ENCODE measurements at places on chromosomes 12 and 14.

DNA sequence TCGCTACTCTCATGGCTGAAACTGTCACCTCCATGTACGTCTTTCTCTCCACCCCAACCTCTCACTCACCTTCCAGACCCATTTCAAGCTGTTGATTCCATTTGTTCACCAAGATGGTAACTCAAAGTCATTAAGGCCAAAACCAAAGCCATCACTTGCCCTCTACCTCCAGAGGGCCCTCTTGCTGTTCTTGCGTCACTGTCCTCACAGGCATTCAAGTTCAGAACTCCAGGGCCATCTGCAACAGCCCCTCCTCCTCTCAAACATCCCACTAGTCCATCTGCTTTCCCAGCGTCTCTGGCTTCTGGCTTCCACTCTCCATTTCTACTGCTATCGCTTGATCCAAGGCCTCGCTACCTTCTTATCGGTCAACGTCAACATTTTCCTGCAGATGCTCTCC, 74.5 kb downstream of the VWF start:
- peaks cover 1% of the 10 kb centered on the region for H3K4me1 ChIP-seq
- no peaks in the 10 kb centered on the region for H3K36me3 ChIP-seq
- H3K27ac ChIP-seq, result no peak overlapping the region
- H3K27me3 ChIP-seq, result no peaks in the 10 kb centered on the region
- DNase-seq, result no peak

DNA sequence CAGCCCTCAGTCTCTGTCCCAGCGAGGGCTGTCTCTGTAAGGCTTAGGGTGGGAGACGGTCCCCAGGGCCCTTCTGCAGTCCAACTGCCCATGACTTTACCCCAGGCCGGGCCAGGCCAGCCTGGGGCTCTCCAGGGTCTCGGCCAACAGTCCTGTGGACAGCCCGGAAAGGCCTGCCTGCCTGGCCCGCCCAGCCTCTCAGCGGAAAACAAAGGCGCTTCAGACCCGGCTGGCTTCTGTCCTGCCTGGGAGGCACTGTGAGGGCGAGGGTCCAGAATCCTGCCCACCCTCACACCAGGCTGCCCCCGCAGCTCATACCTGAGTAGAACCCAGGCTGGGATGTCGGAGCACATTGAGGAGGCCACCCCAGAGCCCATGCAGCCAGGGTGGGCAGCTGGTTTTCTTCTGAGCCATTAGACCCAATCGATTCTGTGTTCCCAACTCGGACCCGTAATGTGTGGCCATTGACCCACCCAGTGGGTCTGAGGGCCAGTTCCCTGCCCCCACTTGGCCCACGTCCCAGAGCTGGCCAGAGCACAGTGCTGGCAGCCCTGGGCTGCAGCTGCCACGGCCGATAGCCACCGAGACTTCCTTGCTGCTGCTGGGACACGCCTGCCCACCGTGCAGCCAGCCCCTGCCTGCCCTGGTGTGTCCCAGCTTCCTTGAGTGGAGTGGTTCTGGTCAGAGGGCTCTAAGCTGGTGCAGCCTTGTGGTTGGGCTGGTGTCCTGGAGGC, 1.6 kb downstream of the CRIP2 start:
- H3K27ac ChIP-seq, result no peak overlapping the region

DNA sequence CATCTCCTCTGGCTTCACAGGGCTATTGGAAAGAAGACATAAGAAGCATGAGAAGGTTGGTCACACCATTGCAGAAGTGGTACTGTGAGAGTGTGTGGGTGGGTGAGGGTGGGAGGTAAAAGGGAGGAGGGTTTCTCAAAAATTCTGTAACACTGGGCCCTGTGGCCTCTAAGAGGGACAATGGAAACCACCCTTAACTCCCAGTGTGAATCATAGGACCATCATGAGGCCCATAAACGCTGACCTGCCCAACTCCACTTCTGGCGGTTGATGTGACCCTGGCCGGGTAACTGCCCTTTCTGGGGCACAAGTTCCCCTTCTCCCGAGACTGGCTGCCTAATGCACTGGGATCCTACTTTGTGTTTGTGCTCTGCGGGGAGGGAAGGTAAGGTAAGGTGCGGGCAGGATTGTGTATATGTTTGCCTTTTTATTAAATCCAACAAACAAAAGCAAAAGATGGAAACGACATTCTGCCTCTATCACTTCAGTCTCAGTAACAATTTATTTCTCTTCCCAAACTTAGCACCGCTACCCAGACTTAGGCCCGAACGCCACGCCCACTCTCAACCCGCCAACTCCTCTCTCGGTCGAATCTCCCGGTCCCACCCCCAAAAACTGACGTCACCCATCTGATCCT, 551 bp downstream of the METTL1 start:
- H3K27ac ChIP-seq, result peak overlapping the region; percentile 100
- peaks cover 7% of the 10 kb centered on the region for H3K27me3 ChIP-seq
- peak; percentile 43 for DNase-seq
- peaks cover 34% of the 10 kb centered on the region for H3K4me1 ChIP-seq

DNA sequence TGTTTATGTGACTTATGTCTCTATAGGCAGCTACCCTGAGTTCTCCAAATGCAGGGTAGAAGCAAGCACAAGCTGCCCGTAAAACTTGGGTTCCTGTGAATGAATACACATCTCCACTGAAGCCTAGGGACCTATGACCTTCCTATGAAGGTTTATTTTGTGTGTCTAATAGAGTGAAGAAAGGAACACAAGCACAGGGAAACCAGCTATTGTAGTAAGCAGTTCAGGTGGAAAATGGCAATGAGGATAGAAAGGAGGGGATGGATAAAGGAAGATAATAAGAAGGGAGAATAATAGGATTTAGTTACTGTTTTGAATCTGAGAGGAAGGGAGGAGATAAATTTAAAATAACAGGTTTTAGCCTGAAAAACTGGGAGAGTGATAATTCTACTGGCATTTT, 2.4 kb downstream of the PFKM start:
- H3K27me3 ChIP-seq, result no peaks in the 10 kb centered on the region
- no peak for DNase-seq
- peak overlapping the region; percentile 92 for H3K4me3 ChIP-seq
- peaks cover 53% of the 10 kb centered on the region for H3K36me3 ChIP-seq
- H3K4me1 ChIP-seq, result peaks cover 20% of the 10 kb centered on the region

DNA sequence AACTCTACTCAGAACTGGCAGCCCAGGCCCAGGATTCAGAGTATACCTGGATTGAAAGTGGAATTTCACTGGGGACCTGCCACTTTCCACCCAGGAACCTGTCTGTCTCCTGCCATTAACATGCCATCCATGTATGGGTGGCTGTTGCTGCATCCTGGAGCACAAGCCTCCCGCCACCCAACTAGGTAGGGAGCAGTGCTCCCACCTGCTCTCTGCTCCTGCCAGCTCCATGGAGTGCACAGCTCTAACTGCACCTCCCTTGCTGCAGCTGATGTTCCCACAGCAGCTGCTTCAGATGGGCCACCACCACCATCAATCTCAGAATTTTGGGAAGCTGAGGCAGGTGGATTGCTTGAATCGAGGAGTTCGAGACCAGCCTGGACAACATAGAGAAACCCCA, 17.1 kb upstream of the NTS start:
- DNase-seq, result no peak
- H3K4me1 ChIP-seq, result no peaks in the 10 kb centered on the region
- no peaks in the 10 kb centered on the region for H3K36me3 ChIP-seq
- H3K27me3 ChIP-seq, result no peaks in the 10 kb centered on the region
- H3K27ac ChIP-seq, result no peak overlapping the region

- no peaks in the 10 kb centered on the region for H3K4me1 ChIP-seq
- H3K27ac ChIP-seq, result no peak overlapping the region
- no peaks in the 10 kb centered on the region for H3K27me3 ChIP-seq
- no peak overlapping the region for H3K4me3 ChIP-seq
- no peaks in the 10 kb centered on the region for H3K36me3 ChIP-seq
Measured at GRCh38 chr12:52402873-52403540, 3.1 kb downstream of the KRT82 start.

GRCh38 chr12:12735301-12735700, 18.1 kb downstream of the CDKN1B start:
- H3K4me3 ChIP-seq, result no peak overlapping the region
- H3K36me3 ChIP-seq, result peaks cover 5% of the 10 kb centered on the region
- no peak for DNase-seq
- H3K27ac ChIP-seq, result peak overlapping the region; percentile 64
- peaks cover 39% of the 10 kb centered on the region for H3K4me1 ChIP-seq

GRCh38 chr14:68557648-68558047, 235.2 kb downstream of the ZFP36L1 start:
- no peak overlapping the region for H3K4me3 ChIP-seq
- peaks cover 24% of the 10 kb centered on the region for H3K4me1 ChIP-seq
- no peaks in the 10 kb centered on the region for H3K36me3 ChIP-seq
- no peaks in the 10 kb centered on the region for H3K27me3 ChIP-seq

GRCh38 chr14:100684961-100685360, 41.7 kb upstream of the DLK1 start:
- no peak overlapping the region for H3K27ac ChIP-seq
- H3K4me1 ChIP-seq, result no peaks in the 10 kb centered on the region
- no peaks in the 10 kb centered on the region for H3K36me3 ChIP-seq
- no peak overlapping the region for H3K4me3 ChIP-seq
- no peak for DNase-seq

GRCh38 chr12:14460212-14460841, 94.8 kb downstream of the ATF7IP start:
- H3K4me3 ChIP-seq, result no peak overlapping the region
- peaks cover 35% of the 10 kb centered on the region for H3K4me1 ChIP-seq
- H3K36me3 ChIP-seq, result peaks cover 79% of the 10 kb centered on the region
- no peak for DNase-seq
- no peak overlapping the region for H3K27ac ChIP-seq

DNA sequence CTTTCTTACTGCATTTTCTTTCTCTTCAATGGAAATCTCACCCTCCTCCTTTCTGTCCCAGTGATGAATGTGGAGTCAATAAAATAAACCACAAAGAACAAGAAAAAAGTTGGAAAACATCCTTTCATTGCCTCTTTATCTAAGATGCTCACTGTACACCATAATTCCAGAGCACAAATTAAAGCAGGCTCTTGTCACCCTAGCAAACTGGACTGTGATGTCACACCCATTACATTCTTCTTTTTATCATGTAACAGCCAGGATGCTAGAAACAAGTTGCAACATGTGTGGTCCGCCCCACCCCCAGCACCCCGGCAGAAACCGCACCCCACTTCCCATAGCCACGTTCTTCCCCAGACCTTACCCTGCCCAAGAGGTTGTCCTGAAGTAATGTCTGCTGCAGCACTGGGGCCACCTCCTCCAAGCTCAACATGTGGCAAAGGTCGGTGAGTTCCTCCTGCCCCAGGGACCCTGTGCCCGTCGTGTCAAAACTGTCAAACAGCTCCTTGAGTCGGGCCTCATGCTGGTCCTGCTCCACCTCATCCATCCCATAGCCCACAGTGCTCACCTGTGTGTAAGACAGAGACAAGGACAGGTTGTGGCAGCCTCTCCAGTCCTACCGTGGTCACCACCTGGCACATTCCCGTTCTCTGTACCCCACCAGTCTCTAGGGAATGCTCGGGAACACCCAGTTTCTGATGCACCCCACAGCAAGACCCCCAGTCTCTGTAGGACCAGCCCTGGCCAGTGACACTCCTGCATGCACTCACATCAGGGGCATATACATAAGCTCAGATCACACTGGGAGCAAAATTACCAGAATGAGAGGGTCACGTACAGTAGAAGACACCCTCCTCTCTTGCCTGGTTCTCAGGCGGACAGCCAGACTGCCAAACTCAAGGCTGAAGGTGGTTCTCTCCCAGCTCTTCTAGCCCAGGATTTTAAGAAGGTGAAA, 9.2 kb downstream of the NIN start:
- DNase-seq, result peak; percentile 46
- H3K36me3 ChIP-seq, result peaks cover 49% of the 10 kb centered on the region
- peak overlapping the region; percentile 69 for H3K4me3 ChIP-seq
- H3K27me3 ChIP-seq, result no peaks in the 10 kb centered on the region
- peak overlapping the region; percentile 94 for H3K27ac ChIP-seq

DNA sequence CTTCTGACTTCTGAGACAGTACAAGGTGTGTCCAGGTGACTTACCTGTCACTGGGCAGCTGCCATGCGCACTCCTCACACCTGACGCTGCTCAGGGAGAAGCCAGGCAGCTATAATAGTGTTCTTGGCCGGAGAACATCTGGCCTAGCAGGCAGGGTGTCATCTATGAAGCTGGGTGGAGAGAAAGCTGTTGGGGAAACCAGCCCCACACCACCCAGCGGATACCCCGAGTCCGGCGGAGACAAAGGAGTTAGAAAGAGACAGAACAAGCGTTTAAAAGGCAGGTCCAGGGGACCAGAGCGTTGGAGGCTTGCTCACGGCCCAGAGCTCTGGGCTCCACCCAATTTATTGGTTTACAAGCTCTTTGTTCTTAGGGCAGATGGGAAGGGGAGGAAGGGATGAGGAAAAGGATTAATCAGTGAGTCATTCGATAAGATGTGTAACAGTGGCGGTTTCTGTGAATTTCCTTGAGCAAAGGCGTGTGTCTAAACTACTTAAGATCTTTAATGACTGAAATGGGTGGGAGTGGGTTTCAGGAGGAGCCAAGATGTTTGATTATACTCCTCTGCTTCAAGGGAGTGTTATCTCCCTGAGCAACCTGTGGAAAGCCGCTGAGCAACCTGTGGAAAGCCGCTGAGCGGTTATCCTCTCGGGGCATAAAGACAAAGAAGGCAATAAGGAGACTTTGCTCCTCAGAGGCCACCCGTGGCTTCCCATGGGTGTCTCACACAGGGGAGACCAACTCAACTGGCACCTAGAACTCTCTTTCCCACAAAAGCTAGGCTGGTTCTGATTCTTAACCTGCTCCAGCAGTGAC, at the start of gene GALNT8:
GALNT8 (plus strand) TSS at position 580 of the 816 bp plus-strand sequence. CDS start 278 bp downstream, outside the sequence.
- no peaks in the 10 kb centered on the region for H3K4me1 ChIP-seq
- no peak within 1 kb of the TSS for H3K4me3 ChIP-seq
- H3K36me3 ChIP-seq, result no peaks in the 10 kb centered on the region
- H3K27me3 ChIP-seq, result peaks cover 37% of the 10 kb centered on the region

DNA sequence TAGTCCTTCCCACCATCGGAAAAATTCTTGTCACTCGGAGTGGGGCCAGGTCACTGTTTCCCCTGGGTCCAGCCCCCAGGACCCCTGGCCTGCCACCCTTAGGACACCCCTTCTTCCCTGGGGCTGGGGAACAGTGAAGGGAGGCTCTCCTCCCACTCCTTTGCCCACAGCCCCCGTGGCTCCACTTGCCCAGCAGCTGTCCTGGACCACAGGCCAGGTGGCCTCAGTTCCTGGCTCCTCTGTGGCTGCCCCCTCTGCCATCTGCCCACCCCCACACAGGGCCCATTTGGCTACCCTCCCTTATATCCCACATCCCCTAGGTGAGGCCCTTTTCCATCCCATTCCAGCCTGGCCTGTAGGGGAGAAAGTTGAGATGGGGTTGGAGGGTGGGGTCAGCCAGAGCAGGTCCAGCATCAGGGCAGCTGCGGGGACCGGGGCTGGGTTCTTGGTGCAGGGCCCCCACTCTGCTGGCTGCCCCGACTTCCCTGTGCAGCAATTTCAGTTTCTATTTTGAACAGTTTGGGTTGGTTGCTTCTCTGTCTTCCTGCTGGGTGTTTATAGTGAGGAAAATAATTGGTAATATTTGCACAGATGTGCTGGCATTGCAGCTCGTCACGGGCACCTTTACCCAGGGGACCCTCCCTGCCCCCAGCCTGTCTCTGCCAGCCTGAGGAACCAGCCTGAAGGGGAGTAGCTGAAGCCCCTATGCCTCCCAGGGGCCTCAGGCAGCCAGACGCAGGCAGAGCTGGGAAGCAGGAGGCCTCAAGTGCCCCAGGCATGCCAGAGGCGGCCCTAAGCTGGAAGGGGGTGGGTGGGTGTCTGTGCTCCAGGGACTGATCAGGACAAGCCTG, 23.4 kb downstream of the SYNDIG1L start:
- H3K27me3 ChIP-seq, result no peaks in the 10 kb centered on the region
- peak; percentile 25 for DNase-seq
- H3K36me3 ChIP-seq, result no peaks in the 10 kb centered on the region
- no peak overlapping the region for H3K4me3 ChIP-seq

GRCh38 chr14:93956514-93957332, 19.6 kb downstream of the ASB2 start:
- peaks cover 50% of the 10 kb centered on the region for H3K36me3 ChIP-seq
- H3K27me3 ChIP-seq, result no peaks in the 10 kb centered on the region
- peak overlapping the region; percentile 97 for H3K27ac ChIP-seq

Measured in activated T-cell treated with anti-CD3 and anti-CD28 coated beads, Interleukin-2, amount 50 U/mL, for 24 hours (primary cell).